ENCODE measurements at places on chromosomes 4 and X.

DNA sequence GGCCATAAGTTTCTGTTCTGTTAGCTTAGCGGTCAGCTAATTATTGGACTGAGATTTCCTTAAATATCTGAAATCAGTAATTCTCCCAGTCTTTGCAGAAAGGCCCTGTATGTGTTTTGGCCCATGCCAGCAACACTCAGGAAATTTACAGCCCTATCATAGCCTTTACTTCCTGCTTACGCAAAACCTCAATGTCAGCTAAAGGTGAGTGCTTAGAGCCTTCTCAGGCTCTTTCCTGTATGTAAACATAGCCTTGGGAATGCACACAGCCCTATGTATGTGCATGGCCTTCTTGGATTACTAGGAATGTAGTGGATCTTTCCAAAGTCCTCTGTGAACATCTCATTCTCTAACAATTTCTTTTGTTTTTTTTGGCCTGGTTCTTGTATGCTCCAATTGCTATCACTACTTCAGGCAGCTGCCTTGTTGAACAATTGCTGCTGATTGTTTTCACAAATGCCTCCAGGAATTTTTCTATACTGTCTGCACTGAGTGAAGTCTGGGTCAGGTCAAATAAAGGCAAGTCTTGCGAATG lies 200.0 kb downstream of the PPP1R2C start:
- DNase-seq = no peak

DNA sequence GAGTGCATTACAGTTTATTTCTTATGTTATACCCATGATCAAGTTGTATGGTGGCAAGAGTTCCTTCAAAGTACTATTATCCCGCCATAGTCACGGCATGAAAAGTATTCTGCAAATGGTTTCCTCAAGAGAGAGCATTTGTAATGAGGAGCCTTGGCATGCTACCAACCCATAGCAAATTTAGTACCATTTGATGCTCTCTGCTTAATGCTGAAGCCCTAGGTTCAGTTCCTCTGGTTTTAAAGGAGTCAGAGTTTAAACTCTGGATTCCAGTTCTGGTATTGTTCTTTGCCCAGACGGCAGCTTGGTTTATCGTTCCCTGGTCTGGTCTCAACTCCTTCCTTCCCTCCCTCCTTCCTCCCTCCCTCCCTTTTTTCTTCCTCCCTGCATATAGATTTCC lies 371.3 kb downstream of the BMPR1B start:
- no peak for DNase-seq

- DNase-seq = no peak
These were observed 89.9 kb downstream of the CORIN start for GRCh38 chr4:47747846-47748494.

DNA sequence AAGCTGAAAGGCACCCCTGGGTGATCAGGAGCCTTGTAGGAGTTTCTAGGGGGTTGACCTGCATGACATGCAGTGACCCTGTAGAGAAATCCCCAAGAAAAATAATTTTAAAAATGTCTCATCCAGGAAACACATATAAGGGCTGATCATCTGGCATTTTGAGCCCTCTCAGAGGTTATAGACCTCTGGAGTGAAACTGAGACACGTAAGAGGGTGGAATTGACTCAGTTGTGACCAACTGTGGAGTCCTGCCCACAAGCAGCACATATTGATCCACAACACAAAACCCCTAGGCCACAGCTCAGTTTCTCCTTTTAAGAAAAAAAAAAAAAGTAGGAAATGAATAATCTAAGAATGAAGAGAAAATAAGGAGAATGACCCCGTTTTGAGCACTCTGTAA lies 32.5 kb upstream of the MTMR8 start:
- no peak for DNase-seq

DNA sequence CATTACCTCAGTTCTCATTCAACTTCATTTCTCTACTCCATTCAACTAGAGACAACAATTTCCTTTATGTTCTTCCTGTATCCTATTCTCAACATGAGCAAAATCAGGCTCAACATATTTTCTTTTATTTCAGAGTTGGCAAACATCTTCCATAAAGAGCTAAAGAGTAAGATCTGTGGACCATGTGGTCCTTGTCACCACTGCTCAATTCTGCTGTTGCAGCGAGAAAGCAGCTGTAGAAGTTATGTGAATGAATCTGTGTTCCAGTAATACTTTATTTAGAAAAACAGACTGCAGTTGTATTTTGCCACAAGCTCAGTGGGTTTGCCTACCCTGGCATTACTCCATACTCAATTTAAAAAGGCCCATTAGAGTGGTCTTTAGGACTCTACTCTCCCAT lies 2057.3 kb downstream of the ARAP2 start:
- no peak for DNase-seq

DNA sequence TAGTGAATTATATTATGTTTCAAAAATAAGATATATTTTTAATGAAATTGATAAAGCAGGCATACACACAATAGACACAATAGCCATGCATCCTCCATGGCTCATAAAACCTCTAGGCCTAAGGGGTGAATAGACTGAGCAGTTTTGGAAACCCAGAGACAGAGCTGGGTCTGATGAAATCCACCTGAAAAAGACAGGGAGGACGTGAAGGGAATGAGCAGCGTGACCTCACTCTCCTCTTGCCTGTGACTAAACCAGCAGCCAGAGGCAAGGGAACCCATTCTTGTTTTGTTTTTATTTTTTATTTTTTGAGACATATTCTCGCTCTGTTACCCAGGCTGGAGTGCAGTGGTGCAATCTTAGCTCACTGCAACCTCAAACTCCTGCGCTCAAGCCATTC lies 424.4 kb upstream of the FAM241A start:
- no peak for DNase-seq

GRCh38 chr4:127509155-127509554 lies 123.6 kb upstream of the INTU start:
- DNase-seq = no peak

- no peak for DNase-seq
These were observed 299.0 kb downstream of the KCNIP4 start for GRCh38 chr4:21649391-21650090.

DNA sequence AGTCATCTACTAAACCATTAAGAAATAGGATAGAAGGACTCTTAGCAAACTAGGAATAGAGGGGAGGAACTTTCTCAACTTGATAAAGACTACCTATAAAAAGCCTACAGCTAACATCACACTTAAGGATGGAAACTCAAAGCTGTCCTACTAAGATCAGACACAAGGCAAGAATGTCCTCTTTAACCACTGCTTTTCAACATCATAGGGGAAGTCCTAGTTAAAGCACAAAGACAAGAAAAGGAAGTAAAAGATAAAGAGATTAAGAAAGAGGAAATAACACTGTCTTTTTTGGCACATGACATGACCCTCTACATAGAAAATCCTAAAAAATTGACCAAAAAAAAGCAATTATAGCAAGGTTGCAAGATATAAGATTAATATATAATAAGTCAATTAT lies 136.6 kb downstream of the FBXW7 start:
- peak; percentile 96 for DNase-seq

GRCh38 chrX:39679497-39680157 lies 418.1 kb downstream of the BCOR start:
- DNase-seq = no peak

GRCh38 chr4:184275766-184276165 lies 58.1 kb upstream of the ENPP6 start:
- no peak for DNase-seq

- no peak for DNase-seq
These were observed 2.6 kb downstream of the PLP1 start for GRCh38 chrX:103779141-103779789.

DNA sequence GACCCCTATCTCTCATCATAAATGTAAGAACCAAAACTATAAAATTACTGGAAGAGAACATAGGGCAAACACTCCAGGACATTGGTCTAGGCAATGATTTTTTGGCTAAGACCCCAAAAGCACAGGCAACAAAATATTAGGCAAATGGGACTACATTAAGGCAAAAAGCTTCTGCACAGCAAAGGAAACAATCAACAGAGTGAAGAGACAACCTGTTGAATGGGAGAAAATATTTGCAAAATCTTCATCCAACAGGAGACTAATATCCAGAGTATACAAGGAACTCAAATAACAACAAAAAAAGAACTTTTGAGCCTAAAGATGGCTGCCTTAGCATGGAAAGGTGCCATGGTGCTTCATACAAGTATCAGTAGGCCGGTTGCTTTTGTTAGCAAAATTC lies 111.1 kb upstream of the FMR1 start:
- DNase-seq = no peak

GRCh38 chrX:78330540-78330939 lies 3.1 kb upstream of the CYSLTR1 start:
- DNase-seq = no peak

DNA sequence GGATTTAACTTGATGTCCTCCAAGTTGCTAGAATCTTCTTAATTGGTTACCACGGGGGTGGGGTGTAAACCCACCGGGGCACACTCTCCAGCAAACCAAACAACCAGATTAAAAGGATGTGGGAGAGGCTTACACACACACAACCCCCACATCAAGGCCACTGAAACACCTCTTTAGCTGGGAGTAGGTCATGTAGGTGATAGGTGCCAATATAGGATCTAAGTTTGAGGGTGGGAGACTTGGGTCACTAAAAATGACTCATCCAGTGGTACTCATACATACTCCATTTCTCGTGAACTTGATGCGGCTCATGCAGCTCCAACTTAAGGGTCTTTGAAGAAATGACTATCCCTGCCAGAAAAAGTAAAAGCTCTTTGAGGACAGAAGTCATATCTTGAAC lies 20.5 kb upstream of the CD40LG start:
- DNase-seq = no peak

DNA sequence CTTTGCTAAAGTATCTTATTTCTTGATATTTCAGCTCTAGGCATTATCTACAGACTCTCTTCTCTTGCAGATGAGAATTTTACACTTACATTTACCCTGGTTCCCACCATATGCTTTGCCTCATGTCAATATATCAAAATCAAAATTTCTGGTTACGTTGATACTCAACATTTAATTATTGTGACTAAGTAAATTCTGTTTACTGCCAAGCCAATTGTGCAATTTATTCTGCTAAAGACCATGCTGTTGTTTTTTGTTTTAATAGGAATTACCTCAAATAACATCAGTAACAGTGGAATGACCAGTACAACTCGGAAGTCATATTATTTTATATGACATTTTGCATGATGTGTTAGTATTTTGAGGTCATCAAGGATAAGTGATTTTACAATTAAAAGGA lies 125.5 kb downstream of the IL15 start:
- DNase-seq = no peak

DNA sequence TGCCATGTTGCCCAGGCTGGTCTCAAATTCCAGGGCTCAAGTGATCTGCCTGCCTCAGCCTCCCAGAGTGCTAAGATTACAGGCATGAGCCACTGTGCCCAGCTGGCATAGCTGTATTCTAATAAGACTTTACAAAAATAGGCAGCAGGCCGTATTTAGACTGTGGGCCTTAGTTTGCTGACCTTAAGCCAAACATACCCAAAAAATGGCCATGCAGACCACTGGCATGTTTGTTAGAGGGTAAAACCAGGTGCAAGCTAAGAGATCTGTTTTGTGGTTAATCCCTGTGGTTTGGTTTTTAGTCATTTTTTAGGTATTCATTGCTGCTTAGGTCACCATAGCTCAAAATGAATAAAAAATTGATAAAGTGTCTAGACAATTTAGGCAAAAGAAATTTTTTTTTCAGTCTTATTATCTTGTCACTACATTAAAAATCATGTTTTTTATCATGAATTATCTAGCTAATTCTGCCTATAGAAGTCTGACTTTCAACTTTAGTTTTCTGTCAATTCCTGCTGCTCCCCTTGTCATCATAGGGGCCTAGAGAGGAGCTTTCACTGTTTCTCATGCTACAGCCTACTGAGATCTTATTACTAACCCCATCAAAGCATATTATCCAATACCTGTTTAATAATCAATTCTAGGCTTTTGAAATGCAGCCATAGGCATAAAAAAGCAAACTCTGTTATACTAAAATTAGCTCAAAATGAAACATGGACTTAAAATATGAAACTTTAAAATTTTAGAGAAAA lies 7.5 kb upstream of the SPINK2 start:
- DNase-seq = no peak

GRCh38 chrX:153600032-153600373 lies 1.1 kb upstream of the CCNQ start:
- DNase-seq = no peak

Measured in MV-4-11 (cell line).